Bone marrow (tissue), 2 donors: ENCODE measurements at places on chromosomes 11 and 22.

DNA sequence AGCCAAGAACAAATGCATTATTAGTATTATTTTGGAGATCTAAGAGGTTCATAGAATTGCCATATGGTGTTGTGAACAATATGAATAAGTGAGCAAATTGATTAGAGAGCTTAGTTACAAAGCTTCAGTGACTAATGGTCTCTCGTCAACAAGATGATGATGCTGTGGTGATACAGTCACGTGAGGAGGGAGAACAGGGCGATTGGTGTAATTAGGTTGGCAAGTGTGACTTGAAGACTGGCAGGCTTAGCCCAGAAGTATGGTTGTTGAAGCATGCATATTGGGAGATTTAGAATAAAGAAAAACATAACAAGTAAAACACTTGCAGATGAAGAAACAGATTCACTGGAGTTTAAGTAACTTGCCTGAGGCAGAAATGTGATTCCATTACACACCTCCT, 100.6 kb upstream of the SORL1-AS1 start:
- DNase-seq: no peak

- no peak for DNase-seq
These were observed 381.7 kb downstream of the TENM4 start for GRCh38 chr11:79059141-79059540.

DNA sequence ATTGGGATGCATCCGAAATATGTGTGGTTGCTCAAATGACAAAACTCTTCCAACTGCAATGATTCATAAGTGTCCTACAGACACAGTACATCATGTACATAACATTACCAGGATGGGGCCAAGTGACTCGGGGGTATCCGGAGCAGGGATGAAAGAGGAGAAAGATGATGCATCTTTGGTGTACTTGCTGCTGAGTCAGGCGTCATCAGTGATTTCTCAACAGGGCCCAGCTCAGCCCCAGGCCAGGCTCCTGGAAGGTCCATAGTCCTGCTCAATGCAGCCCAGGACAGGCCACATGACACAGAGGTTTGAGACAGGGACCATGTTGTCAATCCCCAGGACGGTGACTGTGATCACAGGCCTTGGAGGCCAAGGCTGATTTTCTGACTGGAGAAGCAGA, 59.3 kb downstream of the GGTLC2 start:
- no peak for DNase-seq

- no peak for DNase-seq
These were observed 41.8 kb downstream of the MACROD1 start for GRCh38 chr11:64124147-64124546.

GRCh38 chr11:60769811-60770210, 13.1 kb downstream of the MS4A15 start:
- DNase-seq: no peak

DNA sequence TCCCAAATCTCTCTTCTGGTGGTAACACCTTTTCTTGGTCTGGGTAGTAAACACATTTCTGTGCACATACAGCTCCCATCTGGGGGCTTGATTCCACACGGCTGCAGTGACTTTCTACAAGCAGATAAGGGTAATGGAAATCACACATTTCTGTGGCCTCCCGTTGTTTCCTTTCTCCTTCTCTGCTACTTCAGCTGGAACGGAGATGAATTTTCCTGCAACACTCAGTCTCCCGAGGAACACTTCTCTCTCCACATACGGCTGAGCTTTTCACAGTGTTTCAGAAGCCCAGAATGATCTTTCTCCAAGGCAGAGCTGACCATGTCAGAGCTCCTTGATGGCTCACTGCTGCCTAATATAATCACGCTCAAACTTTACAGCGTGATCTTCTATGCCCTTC, 364.3 kb upstream of the NARS2 start:
- no peak for DNase-seq

- no peak for DNase-seq
These were observed 328.1 kb upstream of the MPPED2 start for GRCh38 chr11:30914143-30914762.

DNA sequence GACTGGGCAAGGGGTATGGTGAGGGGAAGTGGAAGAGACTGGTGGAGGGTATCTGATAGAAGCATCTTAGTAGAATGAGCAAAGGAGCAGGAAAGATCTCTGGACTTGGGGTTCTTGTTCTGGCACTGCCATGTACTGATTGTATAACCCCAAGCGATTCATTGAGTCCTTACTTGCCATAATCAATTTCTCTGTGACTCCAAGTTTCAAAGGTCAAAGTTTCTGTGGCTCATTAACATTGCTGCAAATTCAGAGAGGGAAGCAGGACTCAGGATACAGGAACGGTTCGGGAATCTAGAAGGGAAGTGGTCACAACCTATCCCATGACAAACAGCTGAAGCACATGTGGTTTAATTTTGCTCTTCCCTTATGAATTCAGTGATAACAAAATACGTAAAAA, 309 bp downstream of the OR51I2 start:
- DNase-seq: no peak

- no peak for DNase-seq
These were observed 1.9 kb upstream of the PEX26 start for GRCh38 chr22:18075720-18076497.

GRCh38 chr11:81444297-81444696, 1289.4 kb downstream of the FAM181B start:
- no peak for DNase-seq

DNA sequence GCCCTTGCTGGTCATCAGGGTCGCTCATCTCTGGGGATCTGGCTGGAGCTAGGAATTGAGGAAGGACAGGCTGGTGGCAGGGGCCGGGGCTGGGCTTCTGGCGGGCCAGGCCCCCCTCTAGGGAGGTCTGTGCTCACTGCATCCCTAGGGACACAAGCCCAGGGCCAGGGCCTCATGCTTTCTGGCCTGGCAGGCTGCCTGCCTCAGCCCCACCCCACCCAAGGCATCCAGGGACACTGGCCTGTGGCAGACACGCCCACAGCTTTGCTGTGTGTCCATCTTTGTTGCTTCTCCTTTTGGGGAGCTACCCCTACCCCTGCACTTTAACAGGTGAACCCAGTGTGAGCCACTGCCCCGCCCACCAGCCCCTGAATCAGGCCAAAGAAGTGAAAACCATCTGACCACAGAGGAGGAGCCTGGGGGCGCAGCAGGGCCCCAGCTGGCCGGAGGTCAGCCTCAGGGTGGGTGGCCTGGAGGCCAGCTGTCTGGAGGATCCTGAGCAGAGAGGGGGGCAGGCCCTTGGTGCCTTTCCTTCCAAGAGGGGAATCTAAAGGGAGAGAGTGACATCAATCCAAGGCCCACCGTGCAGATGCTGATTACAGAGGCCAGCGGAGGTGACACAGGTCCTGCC, 26.8 kb upstream of the CELSR1 start:
- no peak for DNase-seq

- no peak for DNase-seq
These were observed 109.6 kb upstream of the POU2AF2 start for GRCh38 chr11:111135778-111136570.

GRCh38 chr22:21904250-21904789, 36.9 kb upstream of the MAPK1 start:
- no peak for DNase-seq

- no peak for DNase-seq
These were observed 1.2 kb upstream of the MRGPRF start for GRCh38 chr11:69014084-69014851.

DNA sequence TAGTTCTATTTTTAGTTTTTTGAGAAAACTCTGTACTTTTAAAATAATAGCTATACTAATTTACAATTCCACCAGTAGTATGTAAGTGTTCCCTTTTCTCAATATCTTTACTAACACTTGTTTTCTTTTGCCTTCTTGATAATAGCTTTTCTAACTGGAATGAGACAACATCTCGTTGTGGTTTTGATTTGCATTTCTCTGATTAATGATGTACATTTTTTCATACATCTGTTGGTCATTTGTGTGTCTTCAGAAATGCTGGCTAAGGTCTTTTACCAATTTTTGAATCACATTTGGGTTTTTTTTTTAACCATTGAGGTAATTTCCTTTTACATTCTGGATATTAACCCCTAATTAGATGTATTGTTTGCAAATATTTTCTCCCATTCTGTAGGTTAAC, 258.9 kb downstream of the DYNC2H1 start:
- DNase-seq: no peak

- no peak for DNase-seq
These were observed 1424.9 kb downstream of the TBC1D22A start for GRCh38 chr22:48187356-48187755.

GRCh38 chr11:2428322-2428795, 16.0 kb downstream of the TRPM5 start:
- peak; percentile 66 for DNase-seq

GRCh38 chr11:45885274-45885920, at the start of gene MAPK8IP1:
TSS of gene MAPK8IP1 (plus strand) at chr11:45885651. CDS start at chr11:45885821, 170 bp downstream.
- DNase-seq: no peak

GRCh38 chr11:111761036-111761435, 5.2 kb downstream of the PPP2R1B start:
- no peak for DNase-seq

- DNase-seq: no peak
These were observed 561.1 kb upstream of the CADM1 start for GRCh38 chr11:116065191-116065895.

DNA sequence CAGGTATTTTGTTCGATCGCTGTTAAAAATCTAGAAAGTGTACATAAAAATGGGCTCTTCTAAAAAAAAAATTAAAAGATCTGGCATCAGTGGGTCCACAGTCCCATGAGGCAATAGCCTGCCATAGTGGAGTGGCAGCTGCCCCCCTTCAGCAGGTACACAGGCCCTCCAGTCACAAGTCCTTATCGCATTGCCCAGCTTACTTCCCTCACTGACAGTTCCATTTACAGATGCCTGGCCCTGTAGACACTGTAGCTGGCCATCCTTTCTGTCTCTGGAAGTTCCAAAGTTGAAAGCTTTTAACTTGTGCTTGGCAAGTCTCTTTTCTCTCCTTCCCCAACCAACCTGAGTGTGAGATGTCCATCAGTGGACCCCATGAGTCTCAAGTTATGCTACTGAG, 11.4 kb downstream of the ZNRF3 start:
- no peak for DNase-seq

GRCh38 chr22:39715778-39716495, 145.4 kb downstream of the CACNA1I start:
- DNase-seq: no peak

DNA sequence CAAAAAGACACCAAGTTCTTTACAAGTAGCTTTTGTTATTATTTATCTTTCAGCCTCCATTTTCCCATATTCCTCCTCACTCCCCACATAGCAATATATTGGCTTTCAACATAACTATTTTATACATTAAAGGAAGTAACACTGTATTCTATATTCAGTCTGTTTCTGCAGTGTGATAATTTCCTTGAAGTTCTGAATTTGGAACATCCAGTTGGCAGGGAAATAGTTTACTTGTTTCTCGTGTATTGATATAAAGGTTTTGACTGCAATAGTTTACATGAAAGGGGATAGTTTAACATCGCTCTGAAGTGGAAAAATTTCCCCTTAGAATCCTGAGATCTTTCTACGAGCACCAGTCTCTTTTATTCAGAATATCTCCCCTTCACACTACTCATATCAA, 341.5 kb upstream of the ANO3 start:
- DNase-seq: no peak

DNA sequence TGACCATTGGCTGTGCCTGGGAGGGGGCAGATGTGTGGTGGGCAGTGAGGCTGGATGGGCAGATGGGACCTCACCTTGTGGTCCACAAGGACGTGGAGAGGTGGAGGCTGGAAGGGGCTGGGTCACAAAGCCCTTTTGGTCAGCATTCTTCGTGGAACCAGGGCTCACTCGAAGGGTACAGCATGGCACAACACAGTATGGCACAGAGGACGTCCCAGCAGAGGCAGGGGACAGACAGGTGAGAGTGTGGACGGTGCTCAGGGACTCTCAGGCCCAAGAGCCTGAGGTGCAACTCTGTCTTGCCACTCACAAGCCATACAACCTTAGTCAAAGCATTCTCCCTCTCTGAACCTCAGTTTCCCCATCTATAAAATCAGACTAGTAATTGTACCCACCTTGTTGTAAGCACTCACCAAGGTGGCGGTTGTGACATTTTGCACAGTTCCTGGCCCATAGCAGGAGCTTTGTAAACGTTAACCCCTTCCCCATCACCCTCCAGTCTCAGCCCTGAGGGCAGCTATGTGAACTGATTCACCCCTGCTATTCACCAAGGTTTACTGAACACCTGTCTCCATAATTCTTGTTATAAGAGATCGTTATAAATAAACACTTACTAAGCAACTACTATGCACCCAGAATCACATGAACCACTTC, 11.6 kb upstream of the TSKU start:
- no peak for DNase-seq

DNA sequence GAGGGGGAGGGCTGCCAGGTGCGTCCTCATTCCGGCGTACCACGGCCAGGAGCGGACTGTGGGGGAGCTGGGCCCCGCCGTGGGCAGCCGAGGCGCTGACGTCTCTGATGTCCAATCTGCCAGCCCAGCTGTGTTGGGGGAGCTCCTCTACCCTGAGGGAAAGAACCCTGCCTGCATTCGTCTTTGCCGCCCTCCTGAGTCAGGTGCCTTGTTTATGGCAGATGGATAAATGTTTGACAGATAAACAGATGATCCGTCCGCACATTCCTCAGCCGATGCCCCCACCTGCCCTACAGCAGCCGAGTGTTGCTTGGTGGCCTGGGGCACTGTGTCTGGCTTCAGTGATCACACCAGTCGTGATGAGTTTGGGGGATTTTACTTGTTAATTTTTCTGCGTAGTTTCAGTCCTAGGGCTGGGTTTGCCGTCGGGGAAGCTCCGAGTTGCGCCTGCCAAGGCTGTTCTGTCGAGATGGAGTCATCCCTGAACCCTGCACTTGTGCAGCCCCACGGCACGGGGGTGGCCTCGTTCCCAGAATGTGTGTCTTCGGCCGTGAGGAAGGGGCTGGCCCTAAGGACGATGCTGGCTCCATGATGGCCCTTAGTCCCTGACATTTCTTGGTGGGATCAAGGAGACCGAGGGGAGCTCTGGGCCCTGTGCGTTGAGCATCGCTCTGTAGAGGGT, 1083.9 kb downstream of the BRD1 start:
- no peak for DNase-seq

- DNase-seq: no peak
These were observed 51.4 kb upstream of the RASD2 start for GRCh38 chr22:35489239-35489638.

GRCh38 chr22:46834021-46834737, 71.7 kb downstream of the TBC1D22A start:
- DNase-seq: no peak

GRCh38 chr11:132962041-132962440, 570.3 kb downstream of the OPCML start:
- no peak for DNase-seq

DNA sequence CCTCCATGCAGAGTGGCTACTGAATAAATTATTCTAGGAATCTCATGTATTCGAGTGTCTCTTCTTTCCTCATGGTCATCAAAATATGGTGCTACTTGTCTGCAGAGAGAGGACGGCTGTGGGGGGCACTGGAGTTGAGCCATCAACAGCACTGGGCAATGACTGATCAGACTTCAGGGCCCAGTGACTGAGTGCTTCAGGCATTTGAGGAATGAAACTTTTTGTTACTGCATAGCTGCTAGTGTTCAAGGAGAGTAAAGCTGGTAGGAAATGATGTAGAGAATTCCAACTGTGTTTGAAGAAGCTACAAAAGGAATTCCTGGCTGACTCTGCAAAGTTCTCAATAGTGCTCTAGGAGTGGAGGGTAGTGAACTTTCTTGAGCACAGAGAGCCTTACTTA, 277.7 kb downstream of the CADM1 start:
- DNase-seq: no peak
